Hematopoietic multipotent progenitor cell treated with erythropoietin and hydrocortisone succinate and interleukin-3 and kit ligand, for 17 days (in vitro differentiated cells): ENCODE measurements at places on chromosomes 2 and 18.

DNA sequence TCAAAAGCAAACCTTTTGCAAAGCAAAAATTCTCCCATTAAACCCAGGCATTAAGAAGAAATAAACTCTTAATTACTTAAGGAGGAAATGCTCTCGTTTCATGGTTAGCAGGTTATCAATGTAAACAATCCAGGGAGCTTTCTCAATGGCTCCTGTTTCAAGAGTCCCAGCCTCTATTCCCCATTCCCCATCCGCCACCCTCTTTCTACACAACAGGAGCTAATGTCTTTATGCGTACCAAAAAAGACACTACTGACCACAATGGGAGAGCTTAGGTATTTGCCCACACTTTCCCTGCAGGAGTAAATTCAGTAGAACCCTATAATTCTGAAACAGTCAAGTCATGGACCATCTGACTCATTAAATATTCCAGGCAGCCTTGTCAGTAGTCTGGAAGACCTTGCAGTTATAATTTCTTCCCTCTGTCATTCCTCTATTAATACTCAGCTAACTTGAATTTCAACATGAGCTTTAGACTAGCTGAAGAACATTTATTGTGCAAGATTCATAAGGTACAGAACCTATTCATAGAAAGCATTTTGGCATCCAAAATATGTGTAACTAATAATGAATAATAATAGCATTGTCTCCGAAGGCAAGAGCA lies 48.6 kb downstream of the SLC8A1 start:
- no peak for DNase-seq

DNA sequence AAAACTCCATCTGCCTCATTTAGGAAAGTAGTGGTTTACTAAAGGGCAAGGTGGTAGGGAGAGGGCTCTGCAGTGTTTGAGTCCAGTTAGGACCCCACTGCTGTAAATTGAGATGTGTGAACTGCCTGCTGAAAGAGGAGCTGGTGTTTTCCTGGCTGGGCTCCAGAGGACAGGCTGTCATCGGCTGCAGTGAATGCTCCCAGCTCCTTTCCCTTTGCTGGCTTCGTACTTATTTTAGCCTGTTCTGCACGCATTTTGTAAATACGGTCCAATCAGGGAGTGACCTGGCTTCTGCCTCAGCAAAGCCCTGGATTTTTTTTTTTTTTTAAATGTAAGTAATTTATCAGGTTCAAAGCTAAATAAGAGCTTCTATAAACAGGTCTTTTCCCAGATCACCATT lies 37.5 kb downstream of the SLC4A3 start:
- no peak for DNase-seq

DNA sequence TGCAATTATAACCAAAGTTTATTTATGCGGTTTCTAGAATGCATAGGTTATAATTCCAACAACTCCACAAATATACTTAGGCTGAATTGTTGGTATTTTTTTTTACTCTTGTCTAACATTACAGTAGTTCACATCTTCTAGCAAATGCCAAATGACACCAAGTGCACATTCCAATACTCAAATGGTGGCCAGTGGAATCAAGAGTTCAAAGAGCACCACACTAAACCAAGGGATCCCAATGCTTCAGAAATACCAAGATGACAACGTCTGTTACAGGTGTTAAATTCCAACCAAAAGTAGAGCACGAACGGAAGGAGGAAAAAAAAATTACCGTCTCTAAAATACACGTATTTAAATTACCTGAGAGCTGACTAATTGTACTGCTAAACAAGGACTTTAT lies 136.2 kb downstream of the TMEM247 start:
- peak; percentile 11 for DNase-seq

DNA sequence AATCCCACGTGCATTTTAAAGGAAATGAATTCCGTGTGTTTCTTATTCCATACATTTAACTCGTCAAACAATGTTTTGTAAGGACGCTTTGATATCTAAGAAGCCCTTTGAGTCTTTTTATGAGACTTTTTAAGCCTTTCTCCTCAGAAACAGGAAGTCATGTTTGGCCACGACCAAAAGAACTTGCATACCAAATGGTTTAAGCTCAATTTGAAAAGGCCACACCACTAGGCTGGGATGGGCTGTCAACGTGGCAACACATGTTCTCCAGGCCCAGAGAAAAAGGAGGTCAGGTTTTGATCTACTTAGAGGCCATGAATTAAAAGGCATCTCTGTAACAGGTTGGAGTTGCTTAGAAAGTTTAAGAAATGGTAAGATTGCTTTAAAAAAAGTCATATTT lies 441.8 kb downstream of the CMPK2 start:
- no peak for DNase-seq

DNA sequence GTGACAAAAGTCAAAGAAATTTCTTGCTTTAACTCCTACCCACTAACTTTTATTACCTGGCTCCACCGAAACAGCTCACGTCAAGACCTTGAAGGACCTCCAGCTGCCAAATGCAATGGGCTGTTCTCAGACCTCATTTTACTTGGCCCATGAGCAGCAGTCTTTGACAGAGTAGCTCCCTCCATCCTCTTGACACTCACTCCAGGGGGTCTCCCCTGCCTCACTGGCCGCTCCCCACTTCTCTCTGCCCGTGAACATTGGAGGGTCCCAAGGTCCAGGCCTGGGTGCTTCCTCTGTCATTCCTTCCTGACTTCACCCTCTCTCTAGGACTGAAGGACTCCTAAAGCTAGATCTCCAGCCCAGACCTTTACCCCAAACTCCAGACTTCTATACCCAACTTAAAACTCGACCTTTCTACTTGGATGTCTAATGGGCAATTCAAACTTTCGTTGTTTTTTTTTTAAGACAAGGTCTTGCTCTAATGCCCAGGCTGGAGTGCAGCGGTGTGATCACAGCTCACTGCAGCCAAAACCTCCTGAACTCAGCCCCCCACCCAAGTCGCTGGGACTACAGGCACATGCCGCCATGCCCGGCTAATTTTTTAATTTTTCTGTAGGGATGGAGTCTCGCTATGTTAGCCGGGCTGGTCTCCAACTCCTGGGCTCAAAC lies 92.9 kb upstream of the ST3GAL5 start:
- DNase-seq = no peak

GRCh38 chr18:23883277-23883790 lies 131.2 kb upstream of the TTC39C start:
- no peak for DNase-seq

GRCh38 chr2:133667085-133667484 lies 98.8 kb upstream of the NCKAP5 start:
- DNase-seq = no peak

- peak; percentile 61 for DNase-seq
Measured at GRCh38 chr18:36757081-36757480, 71.7 kb downstream of the TPGS2 start.

GRCh38 chr2:62194558-62195420 lies 1.1 kb upstream of the B3GNT2 start:
- no peak for DNase-seq

DNA sequence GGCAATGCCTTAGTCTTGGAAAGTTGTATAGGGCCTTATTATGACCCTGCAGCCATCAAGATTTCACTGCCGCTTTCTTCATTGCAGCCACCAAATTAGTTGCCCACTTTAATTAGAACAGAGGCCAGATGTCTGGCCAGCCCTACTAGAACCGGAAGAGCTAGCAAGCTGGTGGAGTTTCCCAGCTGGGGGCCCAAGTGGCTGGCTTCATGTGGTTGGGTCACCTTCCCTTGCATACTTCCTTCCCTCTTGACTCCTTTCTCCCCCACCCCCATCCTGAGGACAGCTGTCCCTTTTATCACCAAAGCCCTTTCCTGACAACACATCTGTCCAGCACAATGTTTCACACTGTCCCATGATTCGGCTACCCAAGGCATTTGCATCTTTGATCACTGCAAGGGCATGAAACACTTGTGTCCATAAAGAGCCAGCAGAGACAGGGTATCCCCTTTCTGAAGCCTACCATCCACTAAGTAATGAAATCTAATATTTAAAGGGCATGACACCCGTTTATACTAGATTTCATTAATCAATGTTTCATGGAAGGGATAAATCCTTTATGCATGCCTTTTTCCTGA lies 187.2 kb downstream of the BCL11A start:
- no peak for DNase-seq

DNA sequence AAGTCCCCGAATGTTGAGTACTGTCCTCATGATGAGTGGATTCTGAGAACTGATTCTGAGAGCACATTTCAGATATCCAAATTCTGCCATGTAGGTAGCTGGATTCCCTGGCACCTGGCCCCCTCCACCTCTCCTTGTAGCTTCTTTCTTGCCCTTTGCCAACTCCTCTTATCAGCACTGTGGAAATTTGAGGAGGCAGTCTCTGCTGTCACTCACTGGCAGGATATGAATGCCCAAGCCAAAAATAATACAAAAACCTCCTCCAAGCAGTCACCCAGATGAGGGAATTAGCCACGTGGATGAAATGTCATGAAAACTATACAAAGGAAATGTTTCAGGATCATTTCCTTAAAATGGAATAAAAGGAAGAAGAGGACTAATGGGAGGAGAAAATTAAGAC lies 276.8 kb downstream of the SETBP1 start:
- DNase-seq = no peak

DNA sequence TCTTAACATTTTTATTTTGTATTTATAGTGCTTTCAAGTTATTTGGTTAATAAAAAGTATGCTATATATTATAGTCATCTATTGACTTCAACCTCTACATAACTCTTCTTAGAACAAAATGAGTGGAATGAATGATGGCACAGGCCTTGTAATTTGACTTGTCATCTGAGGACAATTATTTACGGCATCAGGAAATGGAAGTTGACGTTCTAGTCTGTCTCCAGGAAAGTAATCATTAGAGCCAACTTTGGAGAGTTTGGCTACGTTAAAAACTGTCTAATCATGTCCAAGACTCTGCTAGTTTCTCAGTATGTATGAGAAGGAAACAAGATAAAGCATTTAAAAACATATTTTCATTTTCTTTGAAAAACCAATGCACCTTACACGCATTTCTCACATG lies 353.6 kb downstream of the ARHGAP15 start:
- no peak for DNase-seq

DNA sequence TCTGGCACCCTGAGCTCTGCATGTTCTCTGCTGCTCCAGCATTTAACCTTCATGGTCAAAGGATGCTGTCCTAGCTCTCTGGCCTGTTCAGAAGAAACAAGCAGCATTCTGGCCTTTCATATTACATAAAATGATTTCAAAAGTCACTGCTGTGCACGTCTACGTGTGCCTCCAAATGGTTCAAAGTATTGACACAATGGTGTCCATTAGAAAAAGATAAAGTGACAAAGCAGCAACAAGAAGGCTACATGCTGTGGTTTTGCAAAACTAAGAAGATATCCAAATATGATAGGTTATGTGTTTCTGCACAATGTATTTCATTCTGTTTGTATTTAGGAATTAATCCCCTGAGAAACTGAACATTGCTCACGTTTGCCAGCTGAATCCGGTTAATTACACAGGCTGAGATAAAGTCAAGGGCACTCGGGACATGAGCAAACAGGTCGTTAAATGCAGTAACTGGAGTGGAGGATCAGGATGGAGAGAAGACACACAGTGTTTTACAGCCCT lies 258.5 kb downstream of the DOK6 start:
- no peak for DNase-seq

GRCh38 chr2:105928563-105928962 lies 183.9 kb downstream of the NCK2 start:
- no peak for DNase-seq

- DNase-seq = no peak
Measured at GRCh38 chr2:27721335-27721734, 50.2 kb upstream of the MRPL33 start.

DNA sequence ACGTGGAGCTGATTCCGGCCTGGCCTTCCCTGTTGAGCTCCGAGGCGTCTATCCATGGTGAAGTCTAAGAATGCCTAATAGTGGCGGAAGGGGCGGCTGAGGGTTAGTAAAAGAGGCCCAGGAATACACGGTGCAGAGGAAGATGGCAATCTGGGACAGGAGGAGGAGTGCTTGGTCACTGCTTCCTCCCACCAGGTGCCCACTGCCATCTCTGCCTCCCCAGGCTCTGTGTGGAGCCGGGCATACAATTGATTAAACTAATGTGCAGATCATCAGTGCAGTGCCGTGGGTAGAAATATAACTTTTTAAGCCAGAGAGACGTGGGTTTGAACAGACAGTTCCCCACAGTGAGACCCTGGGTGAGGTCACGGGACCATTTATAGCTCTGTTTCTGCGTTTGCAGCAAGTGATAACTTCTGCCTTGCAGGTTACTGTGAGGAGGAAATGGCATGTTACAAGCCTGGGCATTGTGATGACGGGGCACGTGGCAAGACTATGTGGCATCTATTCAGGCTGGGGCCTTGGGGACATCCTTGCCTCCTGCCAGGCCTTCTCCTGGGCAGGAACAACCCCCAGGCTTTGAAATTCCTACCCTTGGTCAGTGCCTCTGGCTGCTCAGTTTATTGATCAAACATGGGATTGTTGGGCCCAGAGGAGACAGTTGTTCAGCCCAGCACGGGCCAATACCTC lies 204.9 kb downstream of the ASB1 start:
- DNase-seq = no peak

GRCh38 chr2:24209389-24210105 lies 34.7 kb downstream of the FAM228A start:
- no peak for DNase-seq

GRCh38 chr2:143081616-143082015 lies 47.6 kb upstream of the ARHGAP15 start:
- DNase-seq = no peak

DNA sequence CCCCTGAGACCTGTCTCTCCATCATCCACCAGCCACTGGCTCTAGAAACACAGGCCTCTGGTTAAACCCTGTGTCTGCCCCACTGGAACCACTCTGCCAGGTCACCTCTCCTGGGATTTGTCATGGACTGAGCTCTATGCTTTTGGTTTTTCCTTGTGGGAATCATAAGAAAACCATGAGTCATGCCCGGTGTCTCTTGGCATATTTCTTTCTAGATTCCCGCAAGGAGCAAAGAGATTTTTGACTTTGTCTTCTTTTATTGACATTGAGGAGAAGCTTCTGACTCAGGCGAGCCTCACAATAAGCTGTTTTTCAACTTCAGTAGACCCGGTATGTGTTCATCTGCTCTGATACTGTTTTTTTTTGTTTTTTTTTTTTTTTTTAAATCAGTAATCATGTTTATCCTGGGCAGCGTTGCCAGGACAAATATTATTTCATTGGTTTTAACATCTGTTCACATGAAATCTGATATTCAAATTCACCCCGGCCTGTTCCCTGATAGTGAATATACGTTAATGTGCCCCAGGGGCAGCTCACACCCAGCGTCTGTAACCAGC lies 207.1 kb downstream of the ACKR3 start:
- no peak for DNase-seq

DNA sequence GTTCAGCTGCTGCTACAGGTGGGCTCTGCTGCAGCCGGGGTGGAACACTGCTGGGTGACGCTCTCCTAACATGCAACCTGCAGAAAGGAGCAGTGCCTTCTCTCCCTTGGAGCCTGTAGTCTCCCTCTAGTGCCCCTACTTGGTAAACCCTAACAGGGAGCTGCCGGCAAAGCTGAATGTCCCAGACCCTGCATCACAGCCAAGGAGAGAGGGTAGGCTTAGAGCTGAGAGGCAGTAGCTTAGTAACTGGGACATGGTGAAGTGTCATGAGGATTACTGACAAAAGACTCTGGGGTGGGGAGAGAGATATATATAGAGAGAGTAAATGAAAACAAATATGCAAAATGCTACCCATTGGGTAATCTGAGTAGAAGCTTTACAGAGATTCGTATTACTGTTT lies 9.9 kb downstream of the NCAPH start:
- no peak for DNase-seq
